ENCODE measurements at places on chromosomes 1 and 21.

DNA sequence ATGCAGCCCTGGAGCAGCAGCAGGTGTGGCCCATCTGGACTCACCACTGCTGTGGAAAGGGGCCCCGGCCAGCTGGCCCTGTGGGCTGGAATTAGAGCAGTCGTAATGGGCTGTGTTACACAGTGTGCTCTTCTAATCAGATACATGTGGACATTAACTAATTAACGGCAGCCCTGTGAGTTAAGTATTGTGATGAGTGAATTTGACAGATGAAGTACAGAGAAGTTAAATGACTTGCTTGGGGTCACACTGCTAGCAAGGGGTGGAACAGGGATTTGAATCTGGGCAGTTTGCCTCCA, 58.6 kb downstream of the MDM4 start:
- no peak for DNase-seq

GRCh38 chr1:228445843-228446650, 29.4 kb upstream of the TRIM17 start:
- DNase-seq = no peak

DNA sequence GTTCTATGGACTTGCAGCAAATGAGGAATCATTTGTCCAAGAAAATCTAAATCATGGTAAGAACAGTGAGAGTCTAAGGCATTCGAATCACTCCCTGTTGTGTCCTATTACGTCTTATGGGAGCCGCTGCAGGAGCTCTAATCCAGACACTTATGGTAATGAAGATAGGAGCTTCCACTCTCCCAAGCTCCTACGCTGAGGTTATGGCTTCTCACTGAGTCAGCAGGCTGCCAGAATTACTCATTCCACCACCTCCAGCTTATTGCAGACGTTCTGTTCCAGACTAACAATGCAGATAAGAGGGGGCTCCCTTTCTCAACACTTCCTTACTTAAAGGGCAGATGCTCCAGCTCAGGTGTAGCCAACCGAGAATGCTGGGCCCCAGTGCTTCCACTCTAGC, 212.6 kb downstream of the GREM2 start:
- no peak for DNase-seq

DNA sequence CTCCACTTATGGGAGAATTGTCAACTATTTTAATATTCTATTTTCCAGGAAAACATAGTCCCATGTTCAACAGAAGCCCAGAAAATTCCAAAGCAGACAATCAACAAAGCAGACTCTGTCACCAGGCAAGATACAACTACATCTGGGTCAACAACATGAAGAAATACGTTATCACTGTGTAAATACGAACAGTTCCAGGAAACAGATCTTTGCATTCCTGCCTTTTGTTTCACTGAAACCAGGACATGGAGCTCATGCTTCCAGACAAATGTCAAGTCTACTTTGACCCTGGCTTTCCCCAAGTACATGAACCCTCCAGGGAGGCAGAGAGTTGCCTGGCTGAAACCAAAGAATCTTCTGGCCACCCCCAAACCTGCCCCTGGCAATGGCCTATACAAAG, 106.7 kb downstream of the SETD4 start:
- DNase-seq = no peak

DNA sequence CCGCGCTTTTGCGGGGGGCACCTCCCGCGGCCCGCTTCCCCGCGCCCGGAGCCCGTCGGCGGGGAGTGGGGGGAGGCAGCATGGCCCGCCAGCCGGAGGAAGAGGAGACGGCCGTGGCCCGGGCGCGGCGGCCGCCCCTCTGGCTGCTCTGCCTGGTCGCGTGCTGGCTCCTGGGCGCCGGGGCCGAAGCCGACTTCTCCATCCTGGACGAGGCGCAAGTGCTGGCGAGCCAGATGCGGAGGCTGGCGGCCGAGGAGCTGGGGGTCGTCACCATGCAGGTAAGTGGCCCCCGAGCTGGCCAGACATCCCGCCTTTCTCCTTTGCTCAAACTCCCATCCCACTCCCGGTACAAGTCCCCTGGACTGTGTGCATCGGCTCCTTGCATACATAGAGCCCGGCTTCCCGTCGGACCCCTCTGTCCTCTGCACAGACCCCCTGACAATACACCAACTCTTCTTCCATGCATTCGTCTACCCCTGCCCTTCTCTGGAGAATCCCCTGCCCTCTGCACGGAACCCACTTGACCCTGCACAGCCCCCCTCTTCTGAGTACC, 812 bp downstream of the CACHD1 start:
- DNase-seq = no peak

GRCh38 chr1:243325305-243325890, 69.6 kb downstream of the SDCCAG8 start:
- DNase-seq = peak; percentile 30

GRCh38 chr1:4700801-4701200, 46.4 kb downstream of the AJAP1 start:
- DNase-seq = peak; percentile 42

GRCh38 chr1:86085741-86086409, 70.7 kb downstream of the COL24A1 start:
- no peak for DNase-seq

Measured in keratinocyte (primary cell).